Substantia nigra (tissue), 51 donors: ENCODE measurements at places on chromosomes 1 and 21.

- DNase-seq = no peak
Observed at GRCh38 chr21:42763581-42764442, 110.4 kb downstream of the PDE9A start.

- no peak for DNase-seq
Observed at GRCh38 chr1:66944330-66945274, 19.8 kb downstream of the MIER1 start.

DNA sequence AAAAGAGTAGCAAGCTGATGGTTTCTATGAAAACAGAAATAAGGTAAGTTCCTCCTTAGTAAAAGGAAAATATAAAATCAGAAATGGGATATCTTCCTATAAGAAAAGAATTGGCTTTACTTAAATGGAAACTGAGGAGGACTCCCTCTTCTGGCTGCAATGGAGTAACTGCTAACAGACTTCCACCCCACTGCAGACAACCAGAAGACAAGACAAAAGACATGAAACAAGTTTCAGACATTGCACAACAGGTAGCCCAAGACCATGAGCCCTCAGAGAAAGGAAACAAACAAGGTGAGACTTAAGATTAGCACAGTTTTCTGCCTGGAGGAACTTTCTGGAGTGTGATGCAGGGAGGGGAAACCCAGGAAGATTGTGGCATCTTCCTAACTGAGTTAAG lies 17.0 kb upstream of the OLFML2B start:
- no peak for DNase-seq

DNA sequence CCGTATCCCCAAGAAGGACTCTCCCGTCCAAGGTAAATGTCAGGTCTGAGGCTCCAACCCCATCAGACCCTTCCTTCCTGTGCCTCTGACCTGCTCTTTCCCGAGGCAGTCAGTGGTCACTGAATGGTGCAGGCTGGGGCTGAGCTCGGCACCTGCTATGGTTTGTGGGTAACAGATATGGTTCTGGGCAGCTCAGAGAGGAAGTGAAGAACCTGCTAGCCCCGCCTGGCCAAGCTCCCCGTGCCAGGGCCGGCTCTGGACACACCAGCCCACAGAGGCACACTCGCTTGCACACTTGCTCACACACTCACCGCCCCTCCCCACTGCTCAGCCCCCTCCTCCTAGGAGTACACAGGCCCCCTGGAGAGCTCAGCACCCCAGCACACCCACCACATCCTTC lies 16.4 kb downstream of the NCMAP start:
- no peak for DNase-seq

DNA sequence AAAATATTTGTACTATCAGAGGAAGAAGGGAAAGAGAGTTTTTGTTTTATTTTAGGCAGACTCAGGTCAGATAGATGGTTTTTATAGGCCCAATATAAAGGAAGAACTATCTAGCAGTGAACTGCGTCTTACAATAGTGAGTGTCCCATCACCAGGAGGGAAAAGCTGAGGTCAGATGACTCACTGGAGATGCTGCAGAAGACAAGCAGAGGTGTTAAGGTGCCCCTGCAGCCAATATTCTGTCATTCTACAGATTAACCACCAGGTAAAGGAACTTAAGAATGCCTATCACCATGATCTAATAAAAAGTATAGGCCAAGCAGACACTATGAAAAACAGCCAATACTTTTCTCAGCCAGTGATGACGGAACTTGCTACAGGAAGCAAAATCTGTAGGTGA lies 29.6 kb downstream of the IVNS1ABP start:
- no peak for DNase-seq

DNA sequence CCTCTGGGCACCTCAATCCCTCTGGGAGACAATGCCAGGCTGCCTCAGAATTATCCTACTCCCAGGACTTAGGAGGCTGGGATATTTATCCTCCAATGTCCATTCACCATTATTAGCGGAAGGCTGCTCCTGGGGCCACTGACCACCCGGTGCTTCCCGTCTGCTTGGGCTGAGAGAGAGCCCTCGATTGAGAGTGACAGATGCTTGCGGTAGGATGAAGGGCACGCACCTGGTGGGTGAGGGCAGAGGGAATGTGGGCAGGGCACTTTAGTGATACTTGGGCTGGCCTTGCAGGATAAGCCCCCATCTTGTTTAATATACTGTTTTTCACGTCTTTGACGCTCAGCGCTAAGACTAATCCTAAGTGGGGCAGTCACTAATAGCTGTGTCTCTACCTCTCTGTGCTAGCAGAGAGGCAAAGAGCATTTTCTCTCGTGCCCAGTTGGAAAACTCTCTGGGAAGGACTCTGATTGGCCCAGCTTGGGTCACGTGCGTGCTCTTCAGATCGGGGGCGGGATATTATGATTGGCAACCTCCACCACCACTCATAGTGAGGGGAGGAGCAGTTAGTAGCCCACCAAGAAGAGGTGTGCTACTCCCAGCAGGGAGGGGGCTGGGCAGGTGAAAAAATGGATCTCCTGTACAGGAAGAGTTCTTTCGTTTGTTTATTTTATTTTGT lies 10.6 kb upstream of the PARS2 start:
- no peak for DNase-seq

- no peak for DNase-seq
Observed at GRCh38 chr1:170290276-170290675, 144.5 kb downstream of the NTMT2 start.

DNA sequence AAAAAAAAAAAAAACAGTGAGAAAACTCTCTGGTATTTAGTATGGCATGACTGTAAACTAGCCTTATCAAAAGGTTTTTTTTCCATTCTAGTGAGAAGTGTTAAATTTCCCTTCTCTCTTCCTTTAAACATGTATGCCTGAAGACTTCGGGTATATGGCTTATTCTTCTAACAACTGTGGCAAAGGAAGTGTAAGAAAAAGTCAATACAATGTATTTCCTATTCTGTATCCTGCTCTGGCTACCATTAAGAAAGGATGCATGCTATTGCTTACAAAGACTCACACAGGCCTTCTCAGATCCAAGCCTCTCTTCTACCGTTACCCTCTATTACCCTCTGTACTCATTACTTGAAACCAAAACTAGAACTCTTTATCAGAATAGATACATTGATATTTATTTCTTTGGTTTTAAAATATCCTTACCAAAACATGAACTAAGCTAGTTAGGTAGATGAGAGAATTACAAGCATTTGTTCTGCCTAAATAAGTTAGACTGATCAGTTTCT lies 8.4 kb downstream of the CEPT1 start:
- DNase-seq = no peak

- DNase-seq = no peak
Observed at GRCh38 chr21:31022306-31022705, 16.0 kb downstream of the KRTAP19-8 start.

GRCh38 chr1:54569339-54569738 lies 21.3 kb downstream of the ACOT11 start:
- DNase-seq = no peak

DNA sequence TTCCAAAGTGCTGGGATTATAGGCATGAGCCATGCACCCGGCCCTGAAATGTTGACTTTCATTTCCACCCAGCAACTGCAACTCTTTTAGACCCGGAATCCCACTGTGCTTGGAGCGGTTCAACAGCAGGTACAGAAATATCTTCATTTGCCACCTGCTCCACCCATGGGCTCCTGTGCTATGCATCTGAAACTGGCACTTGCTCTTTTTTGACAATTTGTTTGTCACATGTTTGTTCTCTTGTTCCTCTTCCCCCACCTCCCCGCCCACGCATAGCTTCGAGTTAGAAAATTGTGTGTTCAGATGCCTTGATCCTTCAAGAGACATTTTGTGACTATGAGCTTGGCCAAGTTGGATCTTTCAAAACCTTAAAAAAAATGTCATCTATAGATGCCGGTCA lies 2.4 kb upstream of the IFNLR1 start:
- no peak for DNase-seq

- DNase-seq = no peak
Observed at GRCh38 chr1:147463022-147463421, 78.3 kb upstream of the BCL9 start.

DNA sequence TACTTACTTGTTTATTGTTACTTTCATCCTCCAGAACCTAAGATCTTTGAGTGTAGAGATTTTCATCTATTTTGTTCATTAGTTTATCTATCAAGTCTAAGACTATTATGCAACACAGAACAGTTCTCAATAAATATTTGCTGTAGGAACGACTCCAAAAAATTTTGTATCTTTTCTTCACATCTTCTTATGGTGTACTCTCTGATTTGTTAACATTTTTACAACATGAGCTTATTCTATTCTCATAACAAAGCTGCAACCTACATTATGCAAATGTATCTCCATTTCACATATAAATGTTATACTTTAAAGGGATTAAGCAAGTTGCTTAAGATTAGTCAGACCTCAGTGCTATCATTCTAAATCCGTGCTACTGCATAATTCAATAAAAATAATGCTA lies 514.2 kb upstream of the ZP4 start:
- no peak for DNase-seq

GRCh38 chr1:157646144-157646543 lies 48.3 kb upstream of the FCRL4 start:
- DNase-seq = no peak

DNA sequence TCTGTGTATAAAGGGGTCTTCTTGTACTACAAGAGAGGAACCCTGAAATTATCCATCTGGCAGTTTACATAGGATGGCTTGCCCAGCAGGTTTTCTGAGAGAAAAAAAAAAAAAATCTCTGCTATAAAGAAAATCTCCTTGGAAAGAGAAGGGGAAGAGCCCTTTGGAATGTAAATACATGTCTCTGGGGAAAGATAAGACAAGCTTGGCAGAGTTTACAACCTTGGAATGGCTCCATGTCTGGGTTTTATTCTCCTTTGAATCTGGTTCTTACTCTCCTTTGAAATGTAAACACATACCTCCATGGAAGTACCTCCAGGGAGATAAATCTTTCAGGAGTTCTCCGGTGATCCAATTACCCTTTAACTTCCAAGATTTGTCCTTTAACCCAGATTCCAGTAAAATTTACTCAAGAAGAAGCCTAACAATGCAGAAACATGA lies 45.1 kb upstream of the DNAH14 start:
- DNase-seq = no peak
